M059J (cell line): ENCODE measurements at places on chromosomes 12 and 14.
A peak's percentile ranks its signal among the peaks of the same experiment; 100 is the strongest.

DNA sequence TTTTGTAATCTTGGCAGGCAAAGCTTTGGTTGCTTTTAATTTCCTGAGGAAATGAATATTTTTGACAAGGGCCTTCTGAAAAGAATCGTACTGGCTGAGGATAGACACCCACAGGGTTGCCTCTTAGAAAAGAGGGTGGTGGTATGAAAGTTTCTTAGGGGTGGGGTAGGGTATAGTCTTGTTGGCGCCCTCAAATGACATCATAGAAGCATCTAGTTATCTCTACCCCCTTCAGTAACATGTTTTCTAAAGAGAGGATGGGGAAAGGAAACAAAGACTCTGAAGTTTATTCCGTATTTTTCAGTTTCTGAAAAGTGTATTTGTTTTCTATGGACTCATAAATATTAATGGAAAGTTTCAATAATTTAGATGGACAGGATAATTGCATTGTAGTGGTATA lies 13.7 kb downstream of the PRKCH start:
- DNase-seq = no peak

DNA sequence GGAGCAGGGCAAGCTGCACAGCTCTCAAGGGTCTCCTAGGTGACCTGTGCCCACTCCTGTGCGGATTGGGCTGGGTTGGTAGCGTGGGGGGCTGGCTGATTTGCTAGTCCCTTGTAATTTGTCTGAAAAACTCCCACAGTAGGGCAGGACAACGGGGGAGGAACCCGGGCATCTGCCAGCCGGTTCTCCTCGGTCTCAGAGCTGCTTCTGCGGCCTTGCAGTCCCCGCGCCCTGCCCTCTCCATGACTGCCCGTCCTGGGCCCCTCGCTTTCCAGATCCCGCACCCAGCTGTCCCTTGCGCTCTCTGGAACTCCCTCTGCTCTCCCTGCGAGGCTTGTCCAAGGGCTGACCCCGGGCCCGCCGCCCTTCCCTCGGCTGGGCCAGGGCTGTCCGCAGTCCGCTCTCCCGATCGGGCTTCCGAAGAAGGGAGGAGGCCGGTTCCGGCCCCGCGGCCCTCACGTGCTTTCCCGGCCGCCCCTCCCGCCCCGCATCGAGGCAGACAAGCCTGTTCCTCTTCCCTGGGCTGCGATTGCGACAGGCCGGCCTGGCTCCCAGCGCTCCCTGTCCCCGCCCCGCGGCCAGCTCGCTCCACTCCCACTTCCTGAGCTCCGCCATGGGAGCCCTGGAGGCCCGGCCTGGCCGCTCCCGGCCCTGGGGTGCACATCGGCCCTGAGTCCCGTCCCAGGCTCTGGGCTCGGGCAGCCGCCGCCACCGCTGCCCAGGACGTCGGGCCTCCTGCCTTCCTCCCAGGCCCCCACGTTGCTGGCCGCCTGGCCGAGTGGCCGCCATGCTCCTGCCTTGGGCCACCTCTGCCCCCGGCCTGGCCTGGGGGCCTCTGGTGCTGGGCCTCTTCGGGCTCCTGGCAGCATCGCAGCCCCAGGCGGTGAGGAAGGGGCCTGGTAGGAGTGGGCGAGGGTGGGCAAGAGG lies at the start of gene LTBR:
TSS of gene LTBR (plus strand) at position 591 of the 927 bp plus-strand sequence. CDS start at position 788, 197 bp downstream.
- no peak for DNase-seq

DNA sequence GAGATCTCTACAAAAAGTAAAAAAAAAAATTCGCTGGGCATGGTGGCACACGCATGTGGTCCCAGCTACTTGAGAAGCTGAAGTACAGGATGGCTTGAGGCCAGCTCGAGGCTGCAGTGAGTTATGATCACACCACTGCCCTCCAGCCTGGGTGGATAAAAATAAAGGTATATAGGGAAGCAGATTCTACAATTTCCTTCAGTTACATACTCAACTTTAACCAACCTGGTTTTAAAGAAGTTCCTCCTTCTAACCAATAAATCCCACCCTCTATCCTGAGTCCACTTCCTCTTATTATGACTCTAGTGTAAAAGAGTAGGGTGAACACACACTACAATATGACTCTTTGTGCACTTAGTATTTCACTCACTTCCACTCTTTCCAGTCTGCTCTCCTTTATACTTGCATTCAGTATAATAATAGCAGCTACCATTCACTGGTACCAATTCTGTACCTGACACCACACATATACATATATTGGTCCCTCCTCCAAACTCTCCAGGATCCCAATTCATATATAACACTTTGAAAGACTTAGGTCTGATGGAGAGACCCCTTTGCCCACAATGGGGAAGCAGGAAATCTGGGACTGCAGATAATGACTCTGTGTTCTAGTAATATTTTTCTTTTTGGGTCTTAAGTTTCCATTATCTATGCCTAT lies 2.3 kb downstream of the ARF3 start:
- no peak for DNase-seq

- DNase-seq = no peak
These were observed 17.4 kb downstream of the FMNL3 start for GRCh38 chr12:49689785-49690184.

DNA sequence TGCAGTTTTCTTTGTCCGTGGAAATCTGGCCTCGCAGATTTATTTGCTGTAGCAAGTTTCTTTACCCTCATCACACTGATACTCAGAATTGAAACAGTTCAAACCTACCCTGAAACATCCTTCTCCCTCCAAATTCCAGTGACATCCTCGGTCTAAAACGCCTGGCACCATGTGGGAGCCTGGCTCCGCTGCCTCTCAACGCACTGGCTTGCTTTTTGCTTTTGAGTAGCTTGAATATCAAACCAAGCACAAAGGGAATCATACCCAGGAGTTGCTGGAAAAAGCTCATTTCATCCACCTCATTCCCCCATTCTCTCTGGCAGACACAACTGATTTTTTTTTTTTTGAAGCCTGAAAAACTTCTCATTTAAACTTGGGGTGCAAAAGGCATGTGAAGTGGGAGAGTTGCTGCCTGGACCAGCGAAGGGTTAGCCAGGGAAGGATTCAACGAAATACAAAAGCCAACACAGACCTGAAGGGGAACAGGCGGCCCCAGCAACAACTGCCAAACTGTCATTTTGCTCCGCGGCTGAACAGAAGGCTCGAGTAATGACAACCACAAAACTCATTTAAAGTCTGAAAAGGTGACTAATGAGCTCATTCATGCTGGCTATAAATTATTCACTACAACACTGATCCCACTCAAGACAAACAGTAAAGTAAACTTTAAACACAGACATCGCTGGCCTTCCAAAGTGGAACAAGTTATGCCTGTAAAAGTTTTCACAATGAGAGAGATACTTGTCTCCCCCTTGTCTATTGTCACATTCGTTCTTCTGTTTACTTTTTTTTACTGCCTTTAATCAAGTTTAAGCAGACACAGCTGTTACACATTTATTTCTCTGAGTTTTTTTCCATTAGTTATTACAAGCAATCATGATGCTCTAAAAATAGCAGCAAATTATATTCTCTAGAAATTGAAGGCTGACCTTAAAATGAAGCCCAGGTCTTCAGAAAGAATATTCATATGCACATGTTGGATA lies 12.5 kb upstream of the FOXN3 start:
- DNase-seq = peak; percentile 68

DNA sequence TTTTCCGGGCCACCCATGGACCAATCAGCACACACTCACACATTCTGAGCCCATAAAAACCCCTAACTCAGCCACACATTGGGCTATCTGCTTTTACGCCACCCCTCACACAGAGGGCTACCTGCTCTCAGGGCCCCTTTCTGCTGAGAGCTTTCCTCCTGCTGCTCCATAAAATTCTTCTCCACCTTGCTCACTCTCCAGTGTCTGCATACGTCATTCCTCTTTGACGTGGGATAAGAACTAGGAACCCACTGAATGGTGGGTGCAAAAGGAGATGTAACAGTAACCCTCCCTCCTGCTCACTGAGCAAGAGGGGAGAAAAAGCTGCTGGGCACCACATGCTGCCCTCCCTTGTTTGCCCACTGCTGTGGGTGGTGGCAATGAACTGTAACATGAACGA lies 596.7 kb upstream of the TMEM132C start:
- DNase-seq = no peak

GRCh38 chr14:21915826-21916225 lies 242.2 kb upstream of the OR4E1 start:
- DNase-seq = no peak

- peak; percentile 69 for DNase-seq
These were observed 149.7 kb downstream of the C12orf75 start for GRCh38 chr12:105480162-105480561.

GRCh38 chr12:97260786-97261185 lies 201.8 kb upstream of the RMST start:
- DNase-seq = no peak

- peak; percentile 9 for DNase-seq
These were observed at the start of gene ACSS3 for GRCh38 chr12:81077686-81078441. Gene ACSS3, plus strand, starts transcription at chr12:81078079. Its CDS starts 42 bp downstream, at chr12:81078121.

- no peak for DNase-seq
These were observed 114.3 kb upstream of the RPH3A start for GRCh38 chr12:112677050-112677765.

GRCh38 chr12:116926283-116927243 lies 15.8 kb downstream of the FBXW8 start:
- no peak for DNase-seq

DNA sequence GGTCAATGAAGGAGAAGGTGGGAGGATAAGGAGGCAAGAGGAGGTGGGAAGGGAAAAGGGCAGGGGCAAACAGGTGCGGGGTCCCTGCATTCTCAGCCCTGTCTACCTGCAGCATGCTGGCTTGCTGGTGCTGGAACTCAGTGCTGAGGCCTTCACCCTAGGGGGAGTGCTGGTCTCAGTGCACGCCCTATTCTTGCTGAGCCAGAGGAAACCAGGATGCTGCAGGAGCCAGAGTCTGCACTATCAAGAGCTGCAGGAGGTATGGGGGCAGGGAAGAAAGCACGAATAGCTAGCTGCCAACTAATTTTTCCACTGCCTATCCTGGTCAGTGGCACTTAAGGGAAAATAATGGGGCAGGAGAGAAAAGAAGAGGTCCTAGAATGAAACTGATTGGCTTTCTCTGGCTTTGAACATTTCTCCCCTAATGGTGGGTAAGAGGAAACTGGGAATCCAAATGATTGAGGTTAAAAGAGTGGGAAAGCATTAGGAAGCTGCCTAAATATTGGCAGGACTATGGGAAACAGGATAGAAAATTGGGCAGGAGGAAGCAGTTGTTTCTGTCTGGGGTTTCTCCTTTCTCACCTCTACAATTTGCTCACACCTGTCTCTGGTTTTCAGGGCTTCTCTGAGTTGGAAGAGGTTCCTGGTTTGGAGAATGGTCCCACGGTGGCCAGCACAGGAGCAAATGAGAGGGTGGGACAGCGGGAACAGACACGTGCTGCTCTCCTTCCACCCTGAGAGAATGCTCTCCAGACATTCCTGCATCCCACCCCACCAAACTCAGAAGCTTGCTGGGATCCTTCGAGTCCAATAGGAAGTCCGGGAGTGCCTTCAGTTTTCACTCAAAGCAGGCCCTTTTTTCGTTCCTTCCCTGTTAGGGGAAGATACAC lies 1.9 kb downstream of the TMEM253 start:
- no peak for DNase-seq

- DNase-seq = no peak
These were observed 161.3 kb upstream of the CAND1 start for GRCh38 chr12:67107751-67108269.

DNA sequence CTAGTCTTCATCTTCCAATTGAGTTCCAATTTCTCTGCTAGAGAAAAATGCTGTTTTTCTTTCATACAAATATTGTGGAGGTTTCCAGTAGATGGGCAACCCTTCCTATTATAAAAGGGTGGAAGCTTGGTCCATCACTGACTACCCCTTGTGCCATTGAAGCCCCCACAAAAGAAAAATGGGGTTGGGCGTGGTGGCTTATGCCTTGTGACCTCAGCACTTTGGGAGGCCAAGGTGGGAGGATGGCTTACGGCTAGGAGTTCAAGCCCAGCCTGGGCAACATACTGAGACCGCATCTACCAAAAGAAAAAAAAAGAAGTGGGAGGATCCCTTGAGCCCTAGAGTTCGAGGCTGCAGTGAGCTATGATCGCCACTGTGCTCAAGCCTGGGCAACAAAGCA lies 22.8 kb downstream of the NCKAP5L start:
- no peak for DNase-seq

GRCh38 chr12:1716215-1716862 lies 25.5 kb downstream of the ADIPOR2 start:
- DNase-seq = peak; percentile 13

GRCh38 chr12:11513288-11513687 lies 117.9 kb upstream of the PRB2 start:
- peak; percentile 37 for DNase-seq

DNA sequence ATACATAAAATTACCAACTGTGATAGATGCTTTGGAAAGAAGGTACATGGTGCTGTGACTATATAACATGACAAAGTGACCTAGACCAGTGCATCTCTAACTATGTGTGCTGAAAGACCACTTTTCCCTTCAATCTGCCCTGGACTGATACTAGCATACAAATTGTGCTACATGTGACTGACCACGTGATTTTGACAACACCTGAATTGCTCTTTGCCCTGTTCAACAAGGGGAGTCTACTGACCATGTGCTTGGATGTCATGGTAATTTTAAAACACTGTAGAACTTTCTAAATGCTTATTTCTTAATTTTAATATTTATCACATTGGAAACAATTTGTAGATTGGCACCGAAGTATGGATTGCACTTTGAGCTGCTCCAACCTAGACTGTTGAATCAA lies 142.4 kb downstream of the CAND1 start:
- DNase-seq = no peak

DNA sequence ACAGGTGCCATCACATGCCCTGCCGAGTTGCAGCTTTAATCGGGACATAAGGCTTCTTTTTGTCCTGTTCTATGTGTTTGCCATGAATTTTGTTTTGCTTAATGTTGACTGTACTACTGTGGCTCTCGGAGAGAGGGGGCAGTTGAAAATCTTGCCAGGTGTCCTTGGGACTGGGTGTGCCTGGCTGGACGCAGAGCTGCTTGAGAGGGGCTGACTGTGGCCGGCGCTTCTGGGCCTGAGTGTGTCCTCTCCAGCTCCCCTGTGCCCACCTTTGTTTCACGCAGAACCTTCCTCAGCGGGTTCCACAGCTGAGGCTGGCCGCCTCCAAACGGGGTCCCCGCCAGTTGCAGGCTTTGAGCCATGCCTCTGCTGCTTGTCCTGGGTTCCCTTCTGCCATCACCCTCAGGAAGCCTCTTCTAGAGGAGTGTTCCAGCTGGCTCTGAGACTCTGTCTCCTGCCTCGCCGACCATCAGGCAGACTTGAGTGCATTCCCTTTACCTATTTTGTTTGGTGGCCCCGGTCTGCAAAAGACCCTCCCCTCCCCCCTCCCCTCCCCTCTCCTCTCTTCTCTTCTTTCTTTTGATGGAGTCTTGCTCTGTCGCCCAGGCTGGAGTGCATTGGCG lies 49.7 kb downstream of the DDX51 start:
- DNase-seq = no peak

GRCh38 chr12:2735432-2735831 lies 59.3 kb upstream of the FKBP4 start:
- DNase-seq = no peak

GRCh38 chr12:53496752-53497032 lies 2.6 kb downstream of the MAP3K12 start:
- DNase-seq = no peak

GRCh38 chr12:1117970-1118563 lies 127.0 kb downstream of the ERC1 start:
- DNase-seq = peak; percentile 65

- DNase-seq = peak; percentile 94
These were observed 158.0 kb downstream of the SLC5A8 start for GRCh38 chr12:101051901-101052550.

GRCh38 chr12:32336261-32336660 lies 63.1 kb upstream of the FGD4 start:
- no peak for DNase-seq
